ENCODE measurements at places on chromosomes 3 and 15.

DNA sequence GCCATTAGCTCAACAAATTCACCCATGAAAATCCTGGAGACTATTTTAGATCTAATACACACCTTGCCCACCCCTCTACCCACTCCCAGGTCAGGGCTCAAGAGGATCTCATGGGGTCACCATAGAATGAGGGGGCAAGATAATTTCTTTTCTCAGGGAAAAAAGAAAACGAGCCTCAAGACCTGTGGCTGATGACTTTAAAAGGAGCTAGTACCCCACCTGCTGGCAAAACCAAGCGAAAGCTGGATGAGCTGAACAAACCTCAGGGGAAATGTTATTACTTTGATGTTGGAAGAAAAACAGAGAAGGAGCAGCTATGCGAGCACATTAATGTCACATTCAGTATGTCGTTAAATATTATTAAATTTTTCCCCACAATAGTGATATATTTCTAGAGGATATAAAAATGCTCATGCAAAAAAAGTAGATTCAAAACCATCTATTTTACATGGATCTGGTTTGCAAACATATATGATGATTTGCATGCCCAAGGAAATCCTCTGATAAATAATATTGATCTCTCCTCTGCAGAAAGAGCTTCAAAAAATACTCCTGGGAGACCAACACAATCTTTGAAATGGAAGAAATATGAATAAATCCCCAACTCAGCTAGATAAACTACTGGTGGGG, 37.7 kb downstream of the PLD1 start:
- DNase-seq, result no peak

DNA sequence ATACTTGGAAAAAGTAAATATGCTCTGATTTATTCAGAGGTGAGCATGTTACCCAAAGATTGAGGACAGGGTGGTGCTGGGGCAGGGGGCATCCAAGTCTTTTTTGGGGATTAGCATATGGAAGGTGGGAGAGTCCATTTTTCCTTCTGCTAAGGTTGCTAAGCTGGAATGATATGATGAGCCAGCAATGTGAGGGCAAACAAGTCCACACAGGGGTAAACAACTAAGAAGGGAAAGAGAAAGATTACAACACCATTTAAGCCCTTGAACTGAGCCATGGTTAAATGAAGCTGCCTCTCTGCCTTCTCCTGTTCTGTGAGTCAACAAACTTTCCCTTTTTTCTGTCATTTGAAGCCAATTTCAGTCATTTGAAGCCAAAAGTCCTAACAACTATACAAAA, 89.0 kb downstream of the RPL22L1 start:
- no peak for DNase-seq

DNA sequence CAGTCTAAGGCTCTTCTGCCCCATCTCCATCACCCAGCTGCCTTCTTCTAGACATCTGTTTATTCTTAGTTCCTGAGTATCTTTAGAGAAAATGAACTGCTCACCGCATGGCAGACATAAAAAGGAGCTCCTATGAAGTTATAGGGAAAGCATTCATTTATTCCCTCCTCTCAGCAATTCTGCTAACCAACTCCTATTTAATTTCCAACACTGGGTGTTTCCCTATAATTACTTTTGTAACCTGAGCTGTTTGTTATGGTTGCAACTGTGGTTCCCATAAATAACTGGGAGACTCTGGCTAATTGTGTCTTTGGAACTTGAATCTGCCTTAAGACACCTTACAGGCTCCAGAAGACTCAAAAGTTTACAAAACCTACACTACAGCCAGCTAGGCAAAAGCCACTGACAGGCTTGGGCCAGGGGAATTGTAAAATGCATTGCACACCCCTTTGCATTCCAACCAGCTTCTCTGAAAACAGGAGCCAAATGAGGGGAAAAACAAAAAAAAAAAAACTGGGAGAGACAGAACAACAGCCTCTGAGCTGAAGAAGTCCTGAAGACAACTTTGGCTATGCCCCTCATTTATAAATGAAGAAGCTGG, 231.5 kb upstream of the FEZF2 start:
- DNase-seq, result no peak

- DNase-seq, result no peak
Measured at GRCh38 chr3:158418035-158418434, 153.0 kb upstream of the MLF1 start.

DNA sequence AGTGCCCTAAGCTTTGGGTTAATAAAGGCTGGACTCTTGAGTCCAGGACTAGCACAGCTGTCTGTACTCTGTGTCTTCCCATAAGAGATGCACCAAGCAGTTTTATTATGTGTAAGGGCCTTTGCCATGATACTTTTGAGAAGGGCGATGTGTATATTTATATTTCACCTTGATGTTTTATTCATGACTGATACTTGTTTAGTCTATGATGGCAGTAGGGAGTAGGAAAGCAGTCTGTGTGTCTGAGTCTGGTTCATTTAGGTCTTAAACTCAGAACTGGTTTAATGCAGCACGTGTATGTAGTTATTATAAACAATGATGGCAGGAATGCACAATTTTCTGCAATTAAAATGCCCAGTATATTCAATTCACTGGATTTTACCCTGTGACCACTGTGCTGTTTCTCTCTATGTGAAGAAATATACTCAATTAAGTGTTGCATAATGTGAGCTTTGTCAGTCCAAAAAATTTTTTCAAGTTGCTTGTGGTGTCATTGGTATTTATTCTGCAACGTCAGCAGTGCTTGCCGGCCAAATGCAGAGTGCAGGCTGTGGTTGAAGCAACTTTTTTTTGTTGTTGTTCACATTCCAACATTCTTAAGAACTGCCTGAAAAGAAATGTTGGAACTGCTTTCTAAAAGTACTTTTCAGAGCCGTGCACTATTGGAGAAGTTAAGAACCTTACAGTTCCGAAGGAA, 423.7 kb upstream of the SEMA6D start:
- DNase-seq, result no peak

DNA sequence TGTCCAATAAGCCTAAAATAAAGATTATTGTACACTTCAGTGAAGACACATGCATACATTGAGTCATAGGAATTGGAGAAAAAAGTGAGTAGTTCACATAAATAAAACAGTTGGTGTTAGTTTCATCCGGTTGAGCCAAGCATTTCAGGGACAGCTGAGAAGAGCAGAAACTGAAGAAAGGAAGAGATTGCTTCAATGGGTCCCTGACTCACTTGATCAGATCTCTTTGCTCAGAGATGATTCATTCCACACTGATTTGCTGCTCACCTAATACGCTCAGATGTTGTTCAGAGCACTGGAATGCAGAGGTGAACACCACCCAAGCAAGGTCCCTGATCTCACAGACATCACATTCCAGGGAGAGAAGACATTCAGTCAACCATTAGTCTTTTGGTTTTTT, 93.7 kb downstream of the RAD18 start:
- no peak for DNase-seq

GRCh38 chr15:100902436-100903167, 16.6 kb upstream of the LRRK1 start:
- no peak for DNase-seq

DNA sequence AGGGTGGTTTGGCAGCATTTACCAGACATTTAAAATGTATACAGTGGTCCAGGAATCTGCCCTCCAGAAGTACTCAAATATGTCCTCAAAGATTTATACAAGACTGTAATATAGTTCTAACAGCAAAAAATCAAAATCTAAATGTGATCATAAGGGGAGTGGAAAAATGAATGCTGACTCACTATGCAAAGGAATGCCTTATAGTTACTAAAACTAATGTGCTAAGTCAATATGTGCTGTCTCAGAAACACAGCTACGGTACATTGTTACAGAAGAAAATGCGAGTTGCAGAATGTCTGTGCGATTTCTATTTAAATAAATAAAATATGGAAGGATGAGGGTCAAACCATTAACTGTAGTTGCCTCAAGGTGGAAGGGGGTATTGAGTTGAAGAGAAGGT, 230.1 kb upstream of the UBE2E1 start:
- DNase-seq, result no peak

GRCh38 chr3:37050282-37050681, 57.0 kb downstream of the MLH1 start:
- DNase-seq, result no peak

Data from cortex of kidney (tissue), 1 donor.